ENCODE measurements at places on chromosomes 12 and 14.

DNA sequence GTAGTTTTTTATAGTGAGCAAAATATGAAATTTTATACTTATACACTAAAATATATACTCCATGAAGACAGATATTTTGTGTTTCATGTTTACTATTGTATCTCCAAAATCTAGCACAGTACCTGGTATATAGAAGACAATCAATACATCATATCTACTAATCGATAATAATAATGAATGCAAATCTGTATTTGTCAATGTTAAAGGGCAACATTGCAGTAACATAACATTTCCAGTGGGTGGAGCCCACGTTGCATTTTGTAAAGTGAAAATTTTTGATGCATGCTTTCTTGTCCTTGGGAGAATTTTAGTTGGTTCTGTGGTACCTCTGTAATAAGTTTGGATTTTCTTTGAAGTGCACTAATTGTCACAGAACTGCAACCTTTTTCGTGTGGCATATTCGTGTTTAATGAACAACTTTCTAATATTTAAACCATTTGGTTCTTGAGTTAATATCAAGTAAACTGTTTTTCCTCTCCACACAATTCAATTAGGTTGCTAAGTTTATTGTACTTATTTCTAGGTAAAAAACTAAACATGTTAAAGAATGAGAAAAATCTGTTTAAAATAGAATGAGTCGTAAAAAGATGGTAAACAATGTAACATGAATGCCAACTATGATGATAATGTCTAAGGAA lies 47.4 kb downstream of the AVPR1A start:
- no peak for DNase-seq

GRCh38 chr12:93358821-93359220 lies 18.9 kb upstream of the NUDT4 start:
- DNase-seq, result no peak

- DNase-seq, result no peak
These were observed 4.2 kb downstream of the HECTD1 start for GRCh38 chr14:31203414-31203742.

GRCh38 chr12:24072302-24072701 lies 122.8 kb upstream of the SOX5 start:
- DNase-seq, result no peak

GRCh38 chr12:112230136-112230535 lies 104.8 kb downstream of the TRAFD1 start:
- DNase-seq, result no peak
